ENCODE measurements at places on chromosomes 2 and 18.

DNA sequence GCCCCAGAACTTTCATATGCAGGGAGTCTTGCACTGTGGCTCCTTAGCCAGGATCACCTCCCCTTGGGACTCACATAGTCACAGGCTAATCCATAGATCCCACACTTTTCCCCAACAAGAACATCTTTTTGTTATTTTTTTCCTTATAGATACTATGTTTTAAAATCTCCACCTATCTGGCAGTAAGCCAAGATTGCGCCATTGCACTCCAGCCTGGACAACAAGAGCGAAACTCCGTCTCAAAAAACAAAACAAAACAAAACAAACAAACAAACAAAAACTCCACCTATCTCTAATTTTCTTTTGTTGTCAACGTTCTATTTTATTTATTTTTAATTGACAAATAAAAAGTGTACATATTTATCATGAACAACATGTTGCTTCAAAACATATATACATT, 141.7 kb downstream of the PDE11A start:
- DNase-seq: no peak

DNA sequence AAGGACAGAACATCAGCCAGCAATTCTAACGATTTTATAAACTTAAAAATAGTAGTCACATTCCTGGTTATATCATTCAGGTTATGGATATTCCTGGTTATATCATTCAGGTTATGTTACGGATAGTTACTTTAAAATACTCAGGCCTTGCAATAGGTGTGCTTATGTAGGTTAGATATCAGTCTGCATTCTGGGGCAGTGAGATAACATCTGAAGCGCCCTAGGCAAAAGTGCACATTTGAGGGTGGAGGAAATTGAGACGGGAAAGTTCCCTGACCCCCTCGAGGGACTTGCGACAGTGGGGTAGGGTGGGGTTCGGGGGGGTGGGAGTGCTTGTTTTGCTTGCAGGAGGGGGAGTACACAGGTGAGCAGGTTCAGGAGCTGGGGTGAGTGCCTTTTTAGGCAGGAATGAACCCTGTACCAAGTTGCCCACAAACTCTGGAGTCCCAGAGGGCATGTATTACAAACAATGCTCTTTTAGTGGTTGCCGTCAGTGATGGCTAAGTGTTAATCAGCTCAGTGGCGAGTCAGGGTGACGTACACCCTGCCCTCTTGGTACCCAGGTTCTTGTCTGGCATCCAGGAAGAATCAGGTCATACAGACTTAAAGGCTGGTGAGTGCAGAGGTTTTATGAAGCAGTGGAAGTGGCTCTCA, 31.8 kb downstream of the CREG2 start:
- DNase-seq: no peak

GRCh38 chr2:50546790-50547189, 485.1 kb downstream of the NRXN1 start:
- no peak for DNase-seq

DNA sequence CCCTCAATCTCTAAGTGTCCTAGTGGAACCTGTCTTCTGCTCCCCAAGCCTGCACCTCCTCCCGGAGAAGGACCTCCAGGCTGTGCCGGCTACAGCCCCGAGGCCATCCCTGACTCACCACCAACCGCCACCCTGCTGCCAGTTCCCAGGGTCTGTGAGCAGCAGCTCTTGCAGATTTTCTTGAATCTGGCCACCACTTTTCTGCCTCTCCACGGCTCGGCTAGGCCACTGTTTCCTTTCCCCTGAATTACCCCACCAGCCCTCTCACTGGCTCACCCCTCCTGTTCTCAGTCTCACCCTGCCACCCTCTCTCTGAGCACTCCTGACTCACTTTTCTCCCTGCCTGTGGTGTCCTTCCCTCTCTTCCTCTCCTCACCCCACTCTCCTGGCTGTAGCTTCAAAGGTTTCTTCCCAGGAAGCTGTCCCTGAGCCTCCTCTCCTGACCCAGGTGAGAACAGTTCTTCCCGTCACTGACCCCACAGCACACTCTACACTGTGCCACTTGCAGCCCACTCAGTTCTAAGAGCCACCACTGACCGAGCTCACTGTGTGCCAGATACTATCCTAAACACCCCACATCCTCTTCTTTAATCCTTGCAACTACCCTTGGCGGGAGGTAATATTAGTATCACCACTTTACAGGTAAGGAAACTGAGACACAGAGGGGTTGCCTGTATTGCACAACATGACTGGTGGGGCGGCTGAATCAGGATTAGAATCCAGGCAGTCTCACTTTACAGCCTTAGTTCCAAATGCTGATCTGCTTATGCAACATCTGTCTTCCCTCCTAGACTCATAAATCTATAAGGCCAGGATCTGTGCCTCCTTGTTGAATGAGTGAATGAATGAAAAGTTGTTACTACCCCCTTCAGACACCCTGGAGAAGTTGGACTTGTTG, 111.6 kb downstream of the SMAD7 start:
- DNase-seq: no peak

DNA sequence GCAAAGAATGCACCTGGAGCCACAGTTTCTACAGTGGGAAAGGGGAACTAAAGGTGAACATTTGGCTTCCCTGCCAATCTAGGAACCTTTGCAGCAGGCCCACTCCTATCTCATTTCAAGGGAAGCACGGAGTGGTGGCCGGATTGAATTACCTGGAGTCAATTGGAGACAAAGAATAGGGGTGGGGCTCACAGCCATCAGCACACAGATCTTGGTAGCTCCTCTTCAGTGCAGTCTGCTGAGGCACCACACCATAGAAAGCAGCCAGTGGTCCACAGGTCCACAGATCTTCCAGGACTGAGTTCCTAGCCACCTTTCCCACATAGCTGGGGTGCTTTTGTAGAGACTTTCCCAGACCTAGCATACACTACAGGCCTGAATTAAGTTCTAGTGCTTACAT, 43.5 kb upstream of the NXPH2 start:
- DNase-seq: no peak

GRCh38 chr18:76483780-76484179, 11.3 kb downstream of the ZNF516 start:
- no peak for DNase-seq

DNA sequence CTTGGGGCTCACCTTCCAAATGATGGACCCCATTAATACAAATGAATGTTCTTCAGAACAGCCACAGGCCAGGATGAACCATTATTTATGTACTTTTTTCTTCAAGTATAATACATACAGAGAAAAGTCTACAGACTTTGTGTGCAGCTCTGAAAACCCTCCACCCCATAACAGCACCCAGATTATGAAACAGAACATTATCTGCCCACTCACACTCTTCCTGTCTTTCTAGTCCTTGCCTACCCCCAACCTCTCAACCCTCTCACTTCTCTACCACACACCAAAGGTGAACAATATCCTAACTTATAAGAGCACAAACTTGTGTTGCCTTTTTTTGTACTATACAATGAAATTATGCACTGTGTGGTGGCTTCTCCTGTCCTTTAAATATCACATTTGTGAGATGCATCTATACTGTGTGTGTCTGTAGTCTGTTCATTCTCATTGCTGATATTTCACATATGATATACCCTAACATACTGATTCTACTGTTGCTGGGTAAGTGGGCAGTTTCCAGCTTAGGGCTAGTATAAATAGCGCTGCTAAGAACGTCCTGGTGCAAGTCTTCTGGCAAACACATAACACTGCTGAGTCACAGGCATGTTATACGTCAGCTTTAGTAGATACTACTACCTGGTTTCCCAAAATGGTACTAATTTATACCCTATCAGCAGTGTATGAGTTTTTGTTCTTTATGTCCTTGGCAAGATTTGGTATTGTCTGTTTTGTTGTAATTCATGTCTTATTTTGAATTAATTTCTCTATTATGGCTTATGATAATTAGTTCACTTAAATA, 1.0 kb upstream of the NPHP1 start:
- no peak for DNase-seq
